ENCODE measurements at places on chromosomes 4 and X.

DNA sequence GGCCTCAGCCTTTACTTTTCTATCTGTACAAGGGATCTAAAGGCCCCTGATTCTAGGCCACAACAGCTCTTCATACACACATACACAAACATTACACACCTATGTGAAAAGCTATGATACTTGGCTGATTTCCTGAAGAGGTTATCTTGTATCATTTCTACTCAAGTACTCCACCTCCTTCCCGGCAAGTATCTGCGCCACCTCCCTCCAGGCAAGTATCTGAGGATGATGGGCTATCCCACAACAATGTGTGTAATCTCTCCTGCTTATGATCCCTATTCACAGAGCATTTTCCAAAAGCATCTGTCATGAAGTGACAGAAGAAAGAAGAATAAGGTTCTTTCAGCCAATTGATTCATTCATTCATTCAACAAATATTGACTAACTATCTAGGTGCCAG is 36.8 kb downstream of the AFAP1 start:
- no peak for DNase-seq

GRCh38 chr4:54793856-54794422 is 136.2 kb downstream of the KIT start:
- DNase-seq, result no peak

DNA sequence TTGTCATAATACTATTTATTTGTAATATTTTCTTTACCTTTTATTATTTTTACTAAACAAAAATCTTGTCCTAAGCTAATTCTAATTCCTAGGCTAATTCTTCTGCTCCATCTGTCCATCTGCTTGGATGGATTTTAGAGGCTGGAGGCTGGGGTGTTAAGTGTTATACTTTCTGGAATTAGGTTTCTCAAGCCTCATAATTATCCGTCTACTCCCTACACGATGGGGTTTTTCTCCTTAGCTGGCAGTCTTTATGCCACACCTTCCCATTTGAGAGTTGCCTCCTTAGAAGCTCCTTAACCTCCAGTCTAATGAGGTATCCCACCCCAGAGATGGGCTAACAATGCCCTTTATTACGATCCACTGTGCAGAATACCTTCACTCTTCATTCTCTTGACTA is 37.6 kb upstream of the LGI2 start:
- DNase-seq, result no peak

DNA sequence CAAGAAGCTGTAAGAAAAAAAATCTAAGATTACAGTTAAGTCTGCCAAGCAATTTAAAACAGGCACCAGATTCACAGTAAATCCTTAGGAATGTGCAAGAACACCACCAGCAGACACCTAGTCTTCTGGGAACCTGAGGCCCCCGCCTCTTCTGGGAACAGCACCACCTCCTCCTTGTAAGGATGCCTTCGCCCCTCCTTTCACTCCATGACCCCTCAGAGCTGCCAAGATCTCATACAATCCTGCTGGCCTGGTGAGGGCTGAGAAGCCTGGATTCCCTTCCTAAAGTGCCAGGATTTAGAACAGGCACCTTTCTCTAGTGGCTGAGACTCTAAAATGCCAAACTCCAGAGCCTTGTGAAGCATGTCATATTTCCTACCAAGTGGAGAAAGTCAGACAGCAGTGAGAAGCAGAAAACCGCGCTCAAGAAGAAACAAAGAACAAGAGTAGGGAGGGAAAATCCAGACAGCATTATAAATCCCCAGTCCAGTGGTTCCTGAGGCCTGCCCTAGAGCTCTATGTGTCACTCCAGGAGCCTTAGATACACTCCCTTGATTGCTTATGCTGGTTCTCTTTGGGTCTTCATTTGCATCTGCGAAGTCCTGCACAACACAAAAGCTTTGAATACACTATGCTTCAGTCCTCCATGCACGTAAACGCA is 166.4 kb downstream of the TSPAN5 start:
- DNase-seq, result peak; percentile 60

GRCh38 chr4:186029571-186030398 is 39.2 kb upstream of the TLR3 start:
- DNase-seq, result peak; percentile 16

GRCh38 chrX:101417981-101418841 is 10.2 kb downstream of the HNRNPH2 start:
- no peak for DNase-seq

DNA sequence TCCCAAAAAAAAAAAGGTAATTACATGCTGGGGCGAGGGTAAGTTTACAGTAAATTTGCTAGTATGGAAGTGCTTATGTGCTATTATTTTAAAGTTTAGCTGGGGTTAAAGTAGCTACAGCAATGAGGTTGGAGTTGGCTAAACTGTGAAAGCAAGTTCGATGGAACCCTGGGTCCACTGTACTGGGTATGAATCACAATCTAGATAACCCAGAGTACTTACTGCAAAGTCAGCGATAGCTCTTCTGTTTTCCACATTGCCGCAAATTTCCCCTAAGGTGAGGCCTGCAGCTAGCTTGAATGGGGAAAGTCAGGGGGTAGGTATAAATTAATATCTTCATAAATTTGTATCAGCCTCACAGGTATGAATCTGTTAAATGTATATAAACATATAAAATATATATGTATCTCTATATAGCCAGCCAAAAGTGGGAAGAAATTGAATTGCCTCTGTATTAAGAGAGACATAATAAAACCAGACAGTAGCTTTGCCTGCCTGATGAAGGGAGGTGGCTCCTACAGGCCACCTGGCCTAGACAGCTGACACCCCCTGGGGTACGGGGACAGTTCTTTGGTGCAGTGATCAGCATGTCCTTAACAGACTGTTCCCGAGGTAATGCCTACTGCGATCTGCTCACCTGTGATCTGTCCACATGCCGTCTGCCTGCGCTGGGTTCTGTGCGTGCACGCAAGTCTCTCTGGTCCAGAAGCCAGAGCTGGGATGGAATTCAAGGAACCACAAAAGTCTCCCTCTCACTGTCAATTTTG is 30.6 kb downstream of the CLRN2 start:
- DNase-seq, result no peak

GRCh38 chr4:88975958-88976774 is 80.8 kb downstream of the FAM13A start:
- DNase-seq, result no peak

DNA sequence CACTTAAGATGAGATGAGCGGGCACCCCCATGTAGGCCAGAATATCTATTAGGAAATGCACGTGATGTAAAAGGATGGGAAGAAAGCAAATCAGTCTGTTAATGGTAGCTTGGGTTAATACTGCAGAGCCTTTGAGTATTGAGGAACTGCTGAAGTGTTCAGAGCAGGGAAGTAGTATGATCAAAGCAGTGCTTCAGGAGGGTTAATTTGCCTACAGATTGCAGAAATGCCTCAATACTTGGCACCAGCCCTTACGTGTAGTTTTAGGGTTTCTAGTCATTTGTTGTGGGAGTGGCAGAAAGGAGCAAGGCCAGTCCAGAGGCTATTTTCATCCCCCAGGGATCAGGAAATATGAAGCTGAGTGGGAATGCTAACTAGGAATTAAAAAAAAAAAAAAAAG is 19.7 kb downstream of the ZFX start:
- no peak for DNase-seq

DNA sequence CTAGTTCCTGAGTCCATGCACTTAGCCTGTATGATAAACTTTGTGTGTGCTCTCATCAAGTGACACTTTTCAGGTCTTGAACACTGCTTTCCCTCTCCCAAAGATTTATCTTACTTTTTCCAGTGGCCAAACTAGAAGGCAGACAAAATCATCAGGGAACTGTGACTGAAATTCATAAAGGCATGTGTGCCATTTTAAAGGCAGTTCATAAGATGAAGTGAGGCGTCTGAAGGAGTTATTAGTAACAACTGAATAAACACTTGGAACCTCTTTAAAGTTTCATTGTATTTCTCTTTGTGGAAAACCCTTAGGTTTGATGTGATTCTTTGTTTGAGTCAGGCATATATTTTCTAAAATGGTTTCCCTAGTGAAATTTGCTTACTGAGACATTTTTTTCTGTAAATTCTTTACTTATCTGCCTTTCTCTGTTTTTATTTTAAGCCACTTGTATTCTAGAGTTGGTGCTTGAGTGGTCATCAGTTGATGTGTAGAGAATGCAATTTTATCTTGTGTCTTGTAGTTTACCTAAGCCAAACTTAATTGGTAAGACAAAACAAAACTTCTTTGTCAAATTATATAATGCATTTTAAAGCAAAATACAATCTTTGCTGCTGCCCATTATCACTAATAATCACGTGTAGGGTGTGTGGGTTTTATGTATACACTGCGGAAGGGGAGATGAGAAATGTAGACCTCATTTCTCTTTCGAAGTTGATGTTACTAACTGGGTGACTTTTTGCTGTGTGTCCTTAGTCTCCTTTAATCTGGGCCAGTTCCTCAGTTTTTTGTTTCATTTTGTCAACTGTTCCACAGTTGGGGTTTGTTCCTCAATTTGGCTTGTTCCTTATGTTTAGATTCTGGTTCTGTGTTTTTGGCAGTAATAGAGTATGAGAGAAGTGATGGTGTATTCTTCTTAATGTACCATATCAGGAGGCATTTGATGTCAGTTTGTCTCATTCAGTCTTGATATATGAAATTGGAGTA is 56.8 kb downstream of the RBPJ start:
- no peak for DNase-seq

GRCh38 chr4:74659576-74660411 is 134.5 kb downstream of the BTC start:
- peak; percentile 95 for DNase-seq

DNA sequence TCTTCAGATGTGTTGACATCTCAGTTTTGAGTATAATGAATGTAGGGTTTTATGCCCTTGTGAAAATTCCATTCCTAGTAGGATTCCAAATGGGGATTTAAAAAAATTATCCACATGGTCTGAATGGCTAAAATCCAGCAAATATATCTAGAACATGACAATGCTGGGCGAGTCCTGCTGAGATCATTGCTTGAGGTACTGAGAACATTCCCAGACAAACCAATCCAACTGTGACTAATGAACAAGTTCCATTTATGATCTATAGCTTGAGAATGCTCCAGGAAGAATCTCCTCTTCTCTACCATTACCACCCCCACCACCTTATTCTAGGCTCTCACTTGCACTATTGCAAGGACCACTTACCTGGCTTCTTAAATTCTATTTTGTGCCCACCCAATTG is 77.2 kb upstream of the IL1RAPL2 start:
- no peak for DNase-seq

GRCh38 chr4:180219080-180219479 is 2024.1 kb upstream of the TENM3 start:
- DNase-seq, result no peak

DNA sequence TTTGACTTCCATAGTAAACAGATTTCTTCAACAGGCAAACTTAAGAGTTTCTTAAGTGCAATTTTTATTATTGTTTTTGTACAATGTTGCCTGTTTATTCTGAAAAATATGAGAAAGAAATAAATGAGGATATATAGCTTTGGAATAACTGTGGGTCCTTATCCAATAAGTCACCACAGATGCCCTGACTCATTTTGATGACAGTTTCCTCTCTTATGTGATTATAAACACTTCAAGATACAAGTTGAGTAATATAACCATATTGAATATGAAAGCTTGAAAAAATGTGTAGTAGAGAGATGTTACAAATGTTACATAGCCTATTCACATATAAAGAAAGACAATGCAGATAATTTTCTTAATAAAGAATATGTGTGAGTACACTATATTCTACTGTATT is 931.6 kb downstream of the RAPGEF2 start:
- no peak for DNase-seq

- no peak for DNase-seq
Observed at GRCh38 chrX:124274438-124275181, 57.9 kb upstream of the TEX13D start.

- no peak for DNase-seq
Observed at GRCh38 chr4:71209161-71209560, 129.7 kb upstream of the SLC4A4 start.

DNA sequence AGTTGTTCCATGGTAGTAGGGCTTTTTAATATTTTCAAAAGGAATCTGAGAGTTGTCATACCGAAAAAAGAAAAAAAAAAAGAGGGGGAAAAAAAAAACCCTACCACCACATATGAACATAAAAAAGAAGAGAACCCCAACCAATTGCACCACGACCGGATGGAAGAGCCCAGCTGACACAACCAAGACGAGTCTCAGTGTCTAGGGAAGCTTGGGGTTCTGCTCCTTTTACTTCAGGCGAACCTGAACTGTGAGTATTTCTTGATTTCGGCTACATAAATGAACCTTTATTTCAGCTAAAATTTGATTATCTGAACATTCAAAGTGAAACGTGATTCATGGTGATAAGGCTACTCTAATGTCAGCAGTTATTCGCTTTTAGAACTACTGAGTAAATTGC is at the start of gene GPR34:
Gene GPR34, plus strand, starts transcription at position 139 of the 400 bp plus-strand sequence. CDS start 6,661 bp downstream, outside the sequence.
- DNase-seq, result no peak

DNA sequence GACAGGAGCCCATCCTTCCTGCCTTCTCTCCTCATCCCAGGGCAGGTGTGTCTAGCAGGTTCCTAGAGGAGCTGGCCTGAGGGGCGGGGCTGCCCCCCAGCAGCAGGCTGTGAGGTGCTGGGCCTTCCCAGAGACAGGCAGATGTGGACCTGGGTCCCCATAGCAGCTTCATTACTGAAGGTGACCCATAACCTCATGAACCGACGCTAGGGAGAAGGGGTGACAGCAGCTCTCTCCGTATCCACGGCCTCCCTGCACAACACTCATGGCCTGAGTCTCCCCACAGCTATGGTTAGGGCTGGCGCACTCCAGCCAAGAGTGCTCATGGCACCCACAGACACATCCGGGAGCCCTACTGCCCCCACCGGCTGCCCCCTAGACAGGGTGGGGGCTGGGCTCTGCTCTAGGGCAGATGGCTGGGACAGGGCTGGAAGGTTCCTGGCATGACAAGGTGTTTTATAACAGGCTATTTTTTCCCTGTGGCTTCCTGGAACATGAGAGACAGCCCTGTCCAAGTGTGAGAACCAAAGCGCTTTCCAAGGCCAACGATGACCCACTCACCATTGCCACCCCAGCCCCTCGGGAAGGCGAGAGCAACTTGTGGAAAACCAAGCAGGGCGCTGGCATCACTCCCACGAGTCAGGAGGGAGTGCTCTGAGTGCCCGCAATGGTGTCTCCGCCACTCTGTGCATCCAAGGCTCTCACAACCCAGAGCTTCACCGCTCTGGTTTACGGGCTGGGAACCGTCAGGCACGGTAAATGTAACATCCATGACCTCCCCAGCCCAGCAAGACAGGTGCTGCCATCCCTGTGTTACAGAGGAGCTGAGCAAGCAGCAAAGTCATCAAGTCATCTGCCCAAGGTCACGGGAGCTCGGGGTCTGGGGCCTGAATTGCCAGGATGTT is 59.8 kb downstream of the ACOX3 start:
- DNase-seq, result no peak

DNA sequence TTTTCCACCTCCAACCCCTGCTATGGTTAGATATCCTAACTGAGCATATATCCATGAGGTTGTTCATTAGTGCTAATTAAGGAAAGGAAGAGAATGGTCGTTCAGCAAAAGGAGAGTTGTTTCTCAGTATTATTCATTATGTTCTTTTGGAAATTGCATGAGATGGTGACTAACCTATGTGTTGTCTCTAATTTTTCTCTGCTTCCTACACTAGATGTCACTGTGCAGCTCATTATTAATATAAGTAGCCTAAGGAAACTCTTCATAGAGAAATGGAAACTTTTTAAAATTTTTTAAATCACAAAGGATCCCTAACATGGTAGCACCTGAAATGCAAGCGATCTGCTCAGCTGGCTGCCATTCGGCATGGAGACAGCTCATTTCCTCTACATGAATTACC is 67.7 kb upstream of the FAM9A start:
- no peak for DNase-seq
